ENCODE measurements at places on chromosomes 4 and X. TPM values are rescaled to one million over a fixed set of nuclear protein-coding genes. Genes with fewer than 3 reads are reported as not detected.

VCX gene
- total RNA-seq: not detected

PAGE5 gene
- total RNA-seq: not detected

RXFP1 gene
- total RNA-seq: not detected

HGFAC gene
- total RNA-seq: not detected

LDOC1 gene
- total RNA-seq: 2.1 TPM

Measured in CD8-positive, alpha-beta T cell (primary cell).